ENCODE measurements at places on chromosomes 4 and X.

- DNase-seq, result peak; percentile 69
Measured at GRCh38 chr4:14726877-14727361, 275.4 kb upstream of the CPEB2 start.

DNA sequence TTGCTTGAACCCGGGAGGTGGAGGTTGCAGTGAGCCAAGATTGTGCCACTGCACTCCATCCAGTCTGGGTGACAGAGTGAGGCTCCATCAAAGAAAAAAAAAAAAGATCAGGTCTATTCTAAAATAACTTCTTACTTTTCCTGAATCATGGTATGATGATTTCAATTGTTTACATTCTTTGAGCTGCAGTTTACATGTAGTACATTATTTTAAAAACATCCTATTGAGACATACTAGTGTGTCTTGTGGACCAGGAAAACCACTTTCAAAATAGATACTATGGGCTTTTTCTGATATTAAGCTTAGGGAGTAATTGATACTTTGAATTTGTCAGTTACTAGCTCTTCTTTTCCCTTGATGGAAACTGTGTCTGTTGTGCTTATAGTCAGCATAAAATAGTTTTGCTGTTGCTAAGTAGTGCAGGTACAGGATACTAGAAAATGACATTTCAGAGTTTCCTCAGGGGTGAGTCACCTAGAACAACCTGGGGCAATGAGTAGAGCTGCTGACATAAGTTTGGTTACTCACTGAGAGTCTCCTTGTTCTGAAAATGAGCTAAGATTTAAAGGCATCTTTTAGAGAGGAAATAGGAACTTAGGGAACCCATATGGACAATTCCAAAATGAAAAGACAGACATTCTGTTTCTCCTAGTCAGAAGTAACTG is 53.2 kb upstream of the C4orf54 start:
- no peak for DNase-seq

DNA sequence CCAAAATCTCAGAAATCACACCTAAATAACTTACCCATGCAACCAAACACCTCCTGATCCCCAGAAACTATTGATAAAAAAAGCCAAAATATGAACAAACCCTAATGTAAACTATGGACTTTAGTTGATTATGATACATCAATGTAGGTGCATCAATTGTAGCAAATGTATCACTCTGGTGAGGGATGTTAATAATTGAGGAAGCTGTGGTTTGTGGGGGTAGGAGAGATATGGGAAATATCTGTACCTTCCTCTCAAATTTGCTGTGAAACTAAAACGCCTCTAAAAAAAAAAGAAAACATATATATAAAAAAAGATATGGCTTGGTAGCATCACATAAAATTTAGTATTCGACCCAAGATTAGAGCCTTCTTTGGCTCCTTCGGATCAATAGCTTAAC is 144.3 kb upstream of the CPEB2 start:
- no peak for DNase-seq

DNA sequence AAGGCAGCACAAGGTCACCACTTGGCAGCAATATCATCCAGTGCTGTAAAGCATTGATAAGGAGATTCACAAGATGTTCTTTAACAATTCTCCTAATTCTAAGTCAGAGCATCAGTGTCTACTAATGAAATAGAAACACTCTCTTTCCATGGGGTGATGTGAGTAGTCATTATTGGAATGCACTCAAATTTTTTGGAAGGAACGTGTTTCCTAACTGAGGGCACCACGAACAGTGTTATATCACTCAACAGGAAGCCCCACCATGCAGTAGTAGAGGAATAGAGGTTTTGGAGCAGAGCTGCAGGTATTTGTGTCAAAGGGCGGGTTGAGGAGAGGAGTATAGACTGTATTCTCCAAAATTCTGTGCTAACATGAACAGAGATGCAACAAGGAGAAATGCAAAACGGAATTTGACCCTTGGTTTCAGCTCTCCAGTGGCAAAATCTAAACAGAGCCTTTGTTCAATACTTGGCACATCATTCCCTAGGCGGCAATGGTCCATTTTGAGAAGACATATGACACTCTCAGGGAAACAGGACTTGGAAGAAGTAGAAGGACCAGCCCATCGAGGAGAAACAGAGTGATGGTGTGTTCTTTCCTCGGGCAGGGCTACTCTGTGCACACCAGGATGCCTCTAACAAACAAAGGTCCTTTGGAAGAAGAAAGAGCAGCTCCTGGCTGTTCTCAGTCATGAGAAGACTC is 98.9 kb downstream of the CPEB2 start:
- peak; percentile 57 for DNase-seq

GRCh38 chr4:10721616-10722015 is 37.0 kb upstream of the CLNK start:
- DNase-seq, result no peak

DNA sequence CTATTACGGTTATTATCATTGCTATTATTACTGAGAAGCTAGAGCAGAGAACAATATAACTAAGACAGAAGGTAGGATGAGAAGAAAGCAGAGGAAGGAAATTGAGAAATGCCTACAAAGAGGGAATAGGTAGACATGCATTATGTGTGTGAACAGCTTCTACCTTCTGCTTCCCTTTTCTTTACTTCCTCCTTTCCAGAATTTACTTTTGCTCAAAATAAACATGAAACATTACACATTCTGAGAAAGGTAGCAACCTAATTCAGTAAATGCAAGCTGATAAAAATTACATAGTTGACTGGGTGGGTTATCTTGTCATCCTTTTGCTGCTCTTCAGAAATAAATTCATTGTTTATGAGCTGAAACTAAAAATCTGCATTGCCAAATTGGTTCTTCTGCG is 54.6 kb downstream of the AMOT start:
- DNase-seq, result no peak

DNA sequence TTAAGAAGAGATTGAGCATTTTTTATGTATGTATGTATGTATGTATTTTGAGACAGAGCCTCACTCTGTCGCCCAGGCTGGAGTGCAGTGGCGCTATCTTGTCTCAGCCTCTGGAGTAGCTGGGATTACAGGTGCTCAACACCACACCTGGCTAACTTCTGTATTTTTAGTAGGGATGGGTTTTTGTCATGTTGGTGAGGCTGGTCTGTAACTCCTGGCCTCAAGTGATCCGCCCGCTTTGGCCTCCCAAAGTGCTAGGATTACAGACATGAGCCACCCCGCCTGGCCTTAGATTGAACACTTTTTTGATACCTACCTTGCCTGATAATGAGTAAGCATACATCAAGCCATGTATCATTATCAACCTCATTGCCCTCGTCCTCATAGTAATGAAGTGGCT is 2.7 kb downstream of the N4BP2 start:
- DNase-seq, result no peak

GRCh38 chr4:72858328-72858727 is 211.2 kb downstream of the COX18 start:
- peak; percentile 20 for DNase-seq

DNA sequence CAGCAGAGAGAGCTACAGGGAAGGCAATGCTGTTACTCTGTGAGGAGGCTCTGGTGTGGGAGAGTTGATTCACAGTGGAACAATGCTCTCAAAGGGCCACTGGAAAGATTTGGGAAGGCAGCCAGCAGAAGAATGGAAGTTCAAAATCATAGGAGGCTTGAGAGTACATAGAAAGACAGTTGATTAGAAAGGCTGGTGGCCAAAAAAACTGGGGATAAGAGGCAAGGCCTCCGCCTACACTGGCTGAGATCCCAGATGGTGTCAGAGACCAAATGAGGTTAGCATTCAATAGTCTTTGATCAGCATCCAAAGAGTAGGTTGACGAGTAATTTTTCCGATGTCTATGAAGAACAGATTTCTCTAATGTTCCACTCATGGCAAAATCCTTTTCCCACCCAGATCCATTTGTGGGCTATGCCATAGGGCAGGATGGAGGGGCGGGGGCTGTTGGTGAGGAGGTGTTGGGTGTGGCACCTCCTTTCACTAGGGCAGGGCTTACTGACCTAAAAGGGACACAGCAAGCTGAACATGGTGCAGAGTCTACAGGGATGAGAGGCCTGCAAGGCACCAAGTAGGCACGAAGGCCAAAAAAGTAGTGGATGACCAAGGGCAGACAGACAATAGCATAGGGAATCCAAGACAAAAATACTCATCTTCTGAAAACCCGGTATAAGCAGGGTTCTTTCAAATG is 15.1 kb downstream of the TEC start:
- peak; percentile 62 for DNase-seq

GRCh38 chr4:85402371-85402770 is 72.6 kb upstream of the ARHGAP24 start:
- DNase-seq, result peak; percentile 80

DNA sequence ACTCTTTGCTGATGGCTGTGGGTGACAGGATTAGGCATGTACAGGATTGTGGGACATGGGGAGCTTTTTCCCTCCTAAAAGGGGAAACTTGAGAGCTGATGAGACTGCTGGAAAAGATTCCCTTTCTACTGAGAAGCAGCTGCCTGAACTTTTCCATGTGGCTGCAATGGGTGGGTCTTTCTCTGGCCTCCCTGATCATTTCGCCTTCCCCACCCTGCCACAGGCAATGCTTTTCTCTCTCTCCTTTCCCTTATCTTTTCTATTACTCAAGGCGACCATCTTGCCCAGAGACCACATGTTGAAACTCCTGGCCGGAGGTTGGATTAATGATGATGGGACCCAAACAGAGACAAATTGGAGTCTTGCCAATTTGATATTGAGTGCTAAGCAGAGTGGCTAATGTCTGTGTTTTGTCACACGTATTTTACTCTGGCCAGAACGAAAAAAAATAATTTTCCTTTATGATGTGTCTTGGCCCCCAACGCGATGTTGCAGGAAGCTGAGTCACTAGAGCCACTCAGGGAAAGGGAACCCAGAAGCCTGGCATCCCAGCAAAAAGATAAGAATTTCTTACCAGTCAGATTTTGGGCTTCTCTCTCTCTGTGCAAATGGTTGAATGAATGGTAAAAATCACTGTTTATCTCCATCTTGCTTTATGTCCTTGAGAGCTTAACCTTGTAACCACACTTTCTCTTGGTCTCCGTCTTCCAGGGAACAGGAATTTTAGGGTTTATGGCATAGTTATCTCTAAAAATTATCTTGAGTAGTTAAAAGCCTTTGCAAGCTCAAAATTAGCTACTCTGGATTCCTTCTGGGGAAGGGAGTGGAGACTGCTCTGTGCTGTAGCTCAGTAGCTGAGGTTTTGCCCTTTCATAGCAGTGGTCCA is 19.4 kb upstream of the ATP8A1 start:
- no peak for DNase-seq

DNA sequence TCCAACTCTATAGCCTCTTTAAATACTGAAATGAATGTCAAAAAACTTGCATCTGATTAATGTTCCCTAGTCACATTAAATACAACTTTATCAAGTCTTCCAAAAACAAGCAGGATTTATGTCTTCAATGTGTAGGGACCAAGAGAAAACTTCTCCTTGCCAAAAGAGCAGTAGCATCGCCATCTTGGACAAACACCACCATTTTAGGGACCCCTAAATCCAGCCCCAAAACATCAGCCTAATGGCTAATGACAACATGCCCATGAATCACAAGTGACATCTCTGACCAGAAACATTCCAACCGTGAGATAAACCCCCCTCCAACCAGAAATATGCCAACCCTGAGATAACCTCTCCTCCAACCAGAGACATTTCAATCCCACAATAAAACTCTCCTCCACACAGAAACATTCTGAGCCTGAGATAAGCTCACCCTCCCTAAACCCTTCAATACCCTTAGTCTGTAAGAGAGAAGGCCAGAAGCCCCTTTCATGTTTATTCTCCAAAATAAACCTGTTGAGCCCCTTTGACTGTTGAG is 697.4 kb downstream of the TRAM1L1 start:
- DNase-seq, result no peak

DNA sequence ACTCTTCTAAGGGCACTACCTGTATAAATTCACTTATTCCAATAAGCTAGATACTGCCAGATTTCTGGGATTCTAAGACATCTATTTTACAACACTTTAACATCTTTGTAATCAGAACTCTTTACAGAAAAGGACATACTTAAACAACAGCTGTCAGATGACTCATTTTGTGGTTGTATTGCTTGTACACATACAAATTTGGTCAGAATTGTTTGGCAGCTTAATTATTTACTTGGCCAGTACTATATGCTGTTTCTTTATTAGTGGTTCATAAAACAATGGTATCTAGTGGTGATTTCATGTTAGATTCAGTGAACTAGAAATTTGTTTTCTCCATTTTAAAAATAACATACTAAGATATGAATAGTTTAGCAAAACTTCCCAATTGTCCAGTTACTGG is 27.2 kb downstream of the PALLD start:
- peak; percentile 68 for DNase-seq

GRCh38 chr4:40536032-40536431 is 93.6 kb downstream of the RBM47 start:
- no peak for DNase-seq

DNA sequence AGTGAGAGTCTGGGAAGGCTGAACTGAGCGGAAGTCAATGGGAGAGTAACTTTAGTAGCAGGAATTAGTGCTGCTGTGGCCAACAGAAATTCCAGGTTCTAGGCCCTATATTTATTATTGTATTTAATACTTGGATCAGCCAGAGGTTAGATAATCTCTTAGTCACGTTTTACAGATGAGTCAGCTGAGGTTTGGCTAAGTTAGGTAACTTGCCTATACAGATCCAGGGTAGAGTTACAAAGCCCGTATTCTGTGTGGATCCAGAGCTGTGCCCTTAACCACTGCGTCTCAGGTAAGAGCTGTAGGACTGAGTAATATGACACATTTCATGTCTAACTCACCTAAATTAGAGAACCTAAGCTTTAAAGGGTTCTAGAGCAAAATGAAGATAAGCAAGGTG is 20.5 kb downstream of the PSMD10 start:
- DNase-seq, result peak; percentile 26

DNA sequence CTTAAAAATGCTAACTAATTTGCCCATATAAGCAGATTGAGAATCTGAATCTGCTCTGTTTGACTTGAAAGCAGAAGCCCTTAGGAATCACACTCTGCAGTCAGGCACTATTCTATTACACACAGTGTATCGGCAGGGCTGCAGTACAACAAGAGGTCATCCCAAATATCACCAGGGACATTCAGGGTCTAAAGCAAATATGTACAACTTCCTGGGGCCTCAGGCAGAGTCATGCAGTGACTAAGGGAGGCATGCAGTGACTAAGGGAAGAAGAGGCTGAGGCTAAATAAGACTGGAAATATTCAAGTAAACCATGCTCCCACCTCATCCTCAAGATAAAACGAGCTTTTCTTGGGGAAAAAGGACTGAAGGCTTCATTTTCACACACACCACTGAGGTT is 20.9 kb downstream of the MAPK10 start:
- DNase-seq, result peak; percentile 97

- no peak for DNase-seq
Measured at GRCh38 chr4:125010796-125011503, 298.4 kb upstream of the ANKRD50 start.

- peak; percentile 6 for DNase-seq
Measured at GRCh38 chr4:189177130-189177529, 763.5 kb upstream of the FRG1 start.

DNA sequence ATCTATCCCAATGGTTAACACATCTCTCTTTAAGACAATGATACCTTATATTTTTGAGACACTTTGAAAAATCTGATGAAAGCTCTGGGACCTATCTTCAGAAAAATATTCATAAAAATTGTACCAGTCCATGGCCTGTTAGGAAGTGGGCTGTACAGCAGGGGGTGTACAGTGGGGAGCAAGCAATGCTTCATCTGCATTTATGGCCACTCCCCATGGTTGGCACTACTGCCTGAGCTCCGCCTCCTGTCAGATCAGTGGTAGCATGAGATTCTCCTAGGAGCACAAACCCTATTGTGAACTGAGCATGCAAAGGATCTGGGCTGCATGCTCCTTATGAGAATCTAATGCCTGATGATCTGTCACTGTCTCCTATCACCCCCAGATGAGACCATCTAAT is 42.6 kb downstream of the C4orf51 start:
- no peak for DNase-seq
